ENCODE measurements at places on chromosomes 1 and 21.

DNA sequence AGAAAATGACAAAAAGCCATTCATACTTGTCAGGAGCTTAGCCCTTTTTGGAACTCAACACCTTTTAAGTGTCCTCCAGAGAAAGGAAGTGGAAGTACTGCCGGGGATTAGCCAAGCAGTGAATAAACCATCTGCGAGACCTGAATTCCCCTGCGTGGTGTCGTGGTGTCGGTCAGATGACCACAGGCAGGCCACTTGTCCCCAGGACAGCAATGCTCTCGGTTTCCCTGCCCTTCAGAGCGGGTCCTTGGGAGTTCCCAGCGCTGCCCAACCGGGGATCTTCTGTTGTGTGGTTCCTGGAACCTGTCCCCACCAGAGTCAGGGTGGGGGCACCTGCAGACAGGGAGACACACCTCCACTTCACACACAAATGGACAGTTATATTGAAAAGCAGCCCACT, 9.2 kb downstream of the GPR157 start:
- no peak for DNase-seq

- DNase-seq: no peak
Measured at GRCh38 chr1:164660412-164660772, 101.4 kb downstream of the PBX1 start.

GRCh38 chr1:7752512-7753417, 18.3 kb upstream of the VAMP3 start:
- DNase-seq: peak; percentile 60

GRCh38 chr1:8712413-8713231, 104.8 kb downstream of the RERE start:
- peak; percentile 29 for DNase-seq

DNA sequence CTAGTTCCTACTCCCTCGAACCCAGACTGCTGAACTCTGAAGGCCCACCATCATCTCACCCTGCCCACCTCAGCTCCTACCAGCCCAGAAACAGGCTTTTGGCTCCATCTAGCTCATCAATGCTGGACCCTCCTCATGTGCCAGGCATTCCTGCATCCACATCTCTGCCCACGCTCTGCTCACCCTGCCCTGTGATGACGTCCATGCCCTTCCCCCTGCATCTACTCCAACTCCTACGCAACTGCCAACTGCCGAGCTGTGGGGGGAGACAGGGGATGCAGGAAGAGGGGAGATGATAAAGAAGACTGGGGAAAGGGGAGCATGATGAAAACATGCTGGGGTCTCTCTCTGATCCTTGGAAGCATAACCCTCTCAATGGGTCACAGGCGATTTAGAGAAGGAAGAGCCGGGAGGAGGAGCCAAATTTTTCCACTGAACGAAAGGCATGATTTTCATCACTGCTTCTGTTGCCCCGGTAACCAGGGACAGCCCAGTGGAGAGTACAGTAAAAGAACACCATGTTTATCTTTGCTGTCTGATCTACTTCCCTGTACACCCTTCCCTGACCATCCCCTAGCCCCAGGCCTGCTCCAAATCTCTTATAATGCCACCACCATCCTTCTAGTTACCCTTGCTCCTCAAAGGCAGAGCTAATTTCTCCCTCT, 44.3 kb downstream of the CD34 start:
- DNase-seq: no peak

GRCh38 chr1:39416609-39417008, 74.8 kb upstream of the BMP8A start:
- no peak for DNase-seq

DNA sequence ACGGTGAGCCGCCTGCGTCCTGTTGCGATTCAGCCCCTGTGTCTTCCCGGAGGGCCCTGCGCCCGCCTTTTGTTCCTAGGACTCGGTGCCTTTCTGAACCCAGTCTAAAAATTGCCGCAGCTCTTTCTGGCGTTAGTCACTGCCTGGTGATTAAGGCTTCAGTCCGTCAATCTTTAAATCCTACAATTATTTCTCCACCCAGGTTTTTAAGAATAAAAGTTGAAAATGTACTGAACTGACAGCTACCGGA, 16.2 kb upstream of the PDXK start:
- DNase-seq: no peak

GRCh38 chr1:67771152-67771551, 62.1 kb downstream of the GNG12 start:
- no peak for DNase-seq

DNA sequence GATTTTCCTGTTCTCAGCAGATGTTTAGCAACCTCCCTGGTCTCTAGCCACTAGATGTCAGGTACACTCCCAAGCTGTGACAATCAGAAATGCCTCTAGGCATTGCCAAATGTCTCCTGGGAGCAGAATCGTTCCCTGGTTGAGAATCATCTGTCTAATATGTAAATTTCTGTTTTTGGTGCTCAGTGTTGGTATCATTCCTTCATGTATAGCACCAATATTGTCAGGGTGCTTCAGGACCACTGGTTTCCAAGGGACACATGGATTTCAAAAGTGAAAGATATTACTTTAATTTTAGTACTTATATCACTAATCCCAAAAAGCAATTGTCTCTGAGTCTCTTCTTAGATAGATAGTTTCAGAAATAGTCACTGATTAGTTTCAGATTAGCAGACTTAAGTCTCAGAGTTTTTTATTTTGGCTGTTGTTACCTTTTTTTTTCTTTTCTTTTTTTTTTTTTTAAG, 160.1 kb downstream of the PTPRC start:
- DNase-seq: no peak

DNA sequence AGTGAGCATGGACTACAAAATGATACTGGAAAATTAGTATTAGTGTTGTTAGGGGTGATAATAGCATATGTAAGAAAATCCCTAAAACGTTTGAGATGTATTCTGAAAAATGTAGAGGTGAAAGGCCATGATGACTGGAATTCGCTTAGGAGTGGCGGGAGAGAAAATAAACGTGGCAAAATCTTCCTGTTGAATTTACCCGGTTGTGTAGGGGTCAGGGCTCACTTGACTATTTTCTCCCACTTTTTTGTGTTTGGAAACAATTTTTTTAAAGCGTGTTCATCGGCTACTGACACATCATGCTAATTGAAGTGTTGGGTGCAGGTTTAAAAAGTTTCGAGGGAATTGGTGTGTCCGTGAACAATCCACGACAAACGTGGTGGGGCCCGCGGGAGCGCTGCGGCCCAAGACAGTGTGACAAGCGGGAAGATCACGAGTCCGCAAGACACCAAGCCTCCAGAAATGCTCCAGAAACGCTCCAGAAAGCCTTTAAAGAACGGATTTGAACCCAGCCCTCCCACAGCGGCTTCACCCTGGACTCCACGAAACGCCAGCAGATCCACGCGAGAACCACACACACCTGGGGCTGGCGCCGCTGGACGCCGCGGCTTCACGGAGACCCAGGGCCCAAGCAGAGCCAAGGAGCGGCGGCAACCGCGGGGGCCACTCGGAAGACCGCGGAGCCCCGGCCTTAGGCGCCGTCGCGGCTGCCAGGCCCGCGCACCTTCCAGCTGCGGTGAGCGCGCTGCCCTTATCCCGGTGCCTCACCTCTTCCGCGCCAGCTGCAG, 573 bp downstream of the PSMG1 start:
- peak; percentile 16 for DNase-seq

- DNase-seq: no peak
Measured at GRCh38 chr1:167011560-167012191, 22.6 kb downstream of the MAEL start.

DNA sequence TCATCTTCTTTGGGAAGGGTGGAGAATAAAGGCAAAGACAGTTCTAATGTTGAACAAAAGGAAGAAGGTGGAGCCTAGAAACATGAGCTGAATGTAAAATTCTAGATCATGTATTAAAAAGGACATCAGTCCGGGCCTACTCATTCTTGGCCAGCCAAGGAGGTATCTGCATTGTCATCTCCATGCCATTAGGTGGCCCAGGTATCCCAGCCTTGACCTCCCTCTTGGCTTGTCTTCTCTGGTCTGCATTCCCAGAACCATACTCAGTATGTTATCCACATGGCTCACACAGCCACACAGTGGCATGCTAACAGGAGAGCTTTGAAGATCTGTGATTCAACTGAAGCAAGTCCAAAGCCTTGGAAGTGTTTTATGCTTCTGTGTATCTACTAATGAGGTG, 369.8 kb upstream of the KAZN start:
- no peak for DNase-seq

DNA sequence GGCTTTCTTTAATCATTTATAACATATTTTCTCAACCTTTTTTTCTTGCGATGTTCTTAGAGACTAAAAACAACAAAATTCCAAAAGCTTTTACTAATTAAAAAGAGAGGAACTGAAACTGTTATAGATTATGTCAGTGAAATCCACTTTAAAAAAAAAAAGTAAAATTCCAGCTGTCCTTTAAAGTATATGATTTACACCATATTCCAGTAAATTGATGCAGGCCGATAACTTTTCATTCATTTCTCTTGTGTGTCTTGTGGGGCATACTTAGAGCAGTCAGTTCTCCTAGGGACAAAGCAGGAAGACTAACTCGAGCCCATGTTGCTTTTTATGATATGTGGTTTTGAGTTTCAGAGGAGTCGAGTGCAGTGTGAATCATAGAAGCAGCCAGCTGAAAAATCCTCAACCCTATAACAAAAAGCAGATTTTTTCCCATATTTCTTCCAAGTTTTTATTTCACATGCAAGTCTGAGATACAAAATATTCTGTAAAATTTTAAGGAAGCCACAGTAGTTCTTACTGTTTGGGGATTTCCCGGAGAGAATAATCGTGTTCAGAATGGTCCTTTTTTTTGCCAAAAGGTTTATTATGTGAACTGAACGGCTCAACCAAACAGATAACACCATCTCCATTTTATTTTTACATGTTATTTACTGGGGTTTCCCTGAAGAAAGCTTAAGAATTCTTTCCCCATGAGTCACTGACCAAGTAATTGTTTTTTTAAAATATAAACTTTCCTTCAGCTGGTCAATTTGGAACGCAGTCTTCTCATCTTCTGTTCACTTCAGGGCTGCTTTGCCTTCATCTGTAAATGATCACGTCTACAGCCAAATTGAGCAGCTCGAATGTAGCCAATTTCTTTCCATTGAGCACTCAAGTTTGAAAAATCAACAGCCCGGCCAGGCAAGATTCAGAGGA, 77.0 kb upstream of the C1orf105 start:
- DNase-seq: no peak

- DNase-seq: no peak
Measured at GRCh38 chr1:18529714-18530113, 49.0 kb downstream of the KLHDC7A start.

DNA sequence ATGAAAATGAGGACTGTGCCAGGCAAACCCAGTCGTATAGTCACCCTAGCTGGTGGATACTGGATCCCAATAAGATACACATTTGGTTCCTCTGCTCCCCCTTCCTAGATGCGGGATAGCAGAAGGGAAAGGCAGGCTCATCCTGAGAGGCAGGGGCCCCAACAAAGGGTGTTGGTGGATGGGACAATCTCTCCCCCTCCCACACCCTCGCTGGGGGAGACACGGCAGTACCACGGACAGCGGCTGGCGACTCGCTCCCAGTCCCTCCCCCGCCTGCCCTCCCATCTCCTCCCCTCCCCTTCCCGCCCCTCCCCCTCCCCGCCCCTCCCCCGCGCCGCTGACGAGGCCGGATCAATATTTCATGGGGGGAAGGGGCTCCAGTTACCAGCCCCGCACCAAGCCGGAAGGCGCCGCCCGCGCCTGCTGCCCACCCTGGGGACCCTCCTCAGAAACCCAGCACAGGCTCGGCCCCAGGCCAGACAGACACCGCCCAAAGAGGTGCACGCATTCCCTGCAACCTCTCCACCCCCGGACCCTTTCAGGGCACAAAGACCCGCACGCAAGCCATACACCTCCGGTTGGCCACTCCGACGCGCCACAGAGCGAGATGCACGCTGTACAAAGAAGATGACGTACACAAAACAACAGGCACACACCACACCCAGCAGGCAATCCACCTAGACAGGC, 11.5 kb downstream of the RIMS3 start:
- no peak for DNase-seq

DNA sequence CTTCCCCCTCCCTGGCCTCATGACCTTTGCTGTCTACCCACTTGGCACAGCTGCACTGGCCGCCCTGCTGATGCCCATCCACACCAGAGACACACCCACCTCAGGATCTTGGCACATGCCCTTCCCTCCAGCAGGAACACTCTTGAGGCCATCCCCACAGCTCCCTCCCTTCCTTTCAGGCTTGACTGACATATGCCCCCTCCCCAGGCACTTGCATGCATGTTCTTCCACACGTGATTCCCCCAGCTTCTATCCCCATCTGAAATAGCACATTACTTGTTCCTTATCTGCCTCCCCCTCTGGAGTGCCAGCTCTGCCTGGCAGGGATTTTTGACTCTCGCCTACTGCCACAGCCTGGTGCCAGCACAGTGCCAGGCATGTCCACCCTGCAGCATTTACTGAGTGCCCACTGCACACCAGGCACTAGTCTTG, 98.5 kb upstream of the SLC25A33 start:
- no peak for DNase-seq

DNA sequence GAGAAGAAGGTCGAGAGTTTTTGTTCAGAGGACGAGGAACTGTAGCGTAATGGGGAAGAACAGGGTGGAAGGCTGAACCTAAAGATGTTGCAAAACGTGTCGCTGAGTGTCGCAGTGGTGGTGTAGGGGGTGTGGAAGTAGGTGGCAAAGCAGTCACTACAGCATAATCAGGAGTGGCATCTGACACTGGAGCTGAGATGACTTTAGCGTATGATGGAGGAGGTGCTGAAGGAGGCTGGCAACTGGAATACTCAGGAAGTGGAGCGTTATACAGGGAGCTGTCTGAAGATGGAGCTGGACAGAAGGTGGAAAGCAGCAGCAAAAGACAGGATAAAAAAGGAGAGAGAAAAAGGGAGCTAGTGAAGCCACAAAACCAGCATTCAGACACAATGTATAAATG, 89.9 kb upstream of the LBR start:
- no peak for DNase-seq

DNA sequence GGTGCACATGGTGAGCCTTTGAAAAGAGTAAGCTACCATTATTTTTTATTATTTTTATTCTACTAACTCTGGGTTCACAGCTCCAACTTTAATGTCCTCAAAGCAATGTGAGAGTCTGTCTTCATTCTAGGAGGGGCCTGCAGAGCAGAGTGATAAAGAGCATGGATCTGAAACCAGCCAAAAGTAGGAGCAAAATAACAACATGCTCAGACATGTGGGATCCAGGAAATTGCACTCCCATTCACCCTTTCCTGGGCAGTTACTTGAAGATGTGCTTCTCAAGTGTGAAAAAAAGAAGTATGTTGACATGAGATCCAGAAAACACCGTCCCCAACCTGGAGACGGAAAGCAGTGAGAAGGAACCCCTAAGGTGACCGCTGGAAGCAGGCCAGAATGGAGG, 8.7 kb upstream of the LIN28A start:
- DNase-seq: no peak

- DNase-seq: no peak
Measured at GRCh38 chr1:168514455-168514854, 29.3 kb downstream of the XCL2 start.
